ENCODE measurements at places on chromosomes 12 and 14.

GRCh38 chr12:109369831-109370230, 22.1 kb downstream of the MYO1H start:
- no peak for DNase-seq

DNA sequence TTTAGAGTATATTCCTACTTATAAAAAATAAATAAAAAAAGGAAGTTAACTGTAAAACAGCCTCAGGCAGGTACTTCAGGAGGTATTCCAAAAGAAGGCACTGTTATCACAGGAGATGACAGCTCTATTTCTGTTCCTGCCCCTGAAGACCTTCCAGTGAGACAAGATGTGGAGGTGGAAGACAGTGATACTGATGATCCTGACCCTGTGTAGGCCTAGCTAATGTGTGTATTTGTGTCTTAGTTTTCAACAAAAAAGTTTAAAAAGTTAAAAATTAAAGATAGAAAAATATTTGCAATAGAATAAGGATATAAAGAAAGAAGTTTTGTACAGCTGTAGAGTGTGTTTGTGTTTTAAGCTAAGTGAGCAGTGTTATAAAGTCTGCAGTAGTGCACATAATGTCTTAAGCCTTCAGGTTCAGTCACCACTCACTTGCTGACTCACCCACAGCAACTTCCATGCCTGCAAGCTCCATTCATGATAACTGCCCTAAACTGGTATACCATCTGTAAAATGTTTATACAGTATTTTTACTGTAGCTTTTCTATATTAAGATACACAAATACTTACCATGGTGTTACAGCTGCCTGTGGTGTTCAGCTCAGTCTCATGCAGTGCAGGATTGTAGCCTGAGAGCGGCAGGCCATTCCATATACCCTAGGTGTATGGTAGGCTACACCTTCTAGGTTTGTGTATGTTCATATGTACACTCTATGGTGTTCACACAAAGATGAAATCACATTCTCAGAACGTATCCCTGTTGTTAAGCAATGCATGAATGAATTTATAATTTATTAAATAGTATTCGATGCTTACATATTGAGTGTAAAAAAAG, 121.1 kb downstream of the ANO6 start:
- DNase-seq = no peak

DNA sequence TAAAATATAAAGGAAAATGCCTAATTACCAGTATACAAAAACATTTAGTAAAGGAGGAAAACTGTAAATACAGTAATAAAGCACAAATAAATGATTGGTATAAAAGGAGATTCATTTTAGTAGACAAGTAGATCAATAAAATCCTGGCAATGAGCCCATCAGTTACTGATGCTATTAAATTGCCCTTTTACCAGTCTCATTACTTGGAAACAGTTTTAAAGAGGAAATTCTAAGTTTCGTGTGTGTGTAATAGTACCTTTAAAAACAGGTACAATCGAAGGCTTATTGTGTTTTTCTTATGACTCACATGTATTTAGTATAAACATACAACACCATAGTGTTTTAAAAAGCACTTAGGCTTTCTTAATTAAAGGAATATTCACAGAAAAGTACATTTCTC, 46.4 kb upstream of the SYT10 start:
- DNase-seq = no peak

GRCh38 chr12:2999265-2999841, 40.2 kb downstream of the TEAD4 start:
- DNase-seq = no peak
